ENCODE measurements at places on chromosomes 2 and 18.

GRCh38 chr2:203871371-203871983 lies 3.9 kb downstream of the CTLA4 start:
- DNase-seq: no peak

GRCh38 chr2:219204425-219205164 lies 2.0 kb upstream of the ZFAND2B start:
- DNase-seq: no peak

DNA sequence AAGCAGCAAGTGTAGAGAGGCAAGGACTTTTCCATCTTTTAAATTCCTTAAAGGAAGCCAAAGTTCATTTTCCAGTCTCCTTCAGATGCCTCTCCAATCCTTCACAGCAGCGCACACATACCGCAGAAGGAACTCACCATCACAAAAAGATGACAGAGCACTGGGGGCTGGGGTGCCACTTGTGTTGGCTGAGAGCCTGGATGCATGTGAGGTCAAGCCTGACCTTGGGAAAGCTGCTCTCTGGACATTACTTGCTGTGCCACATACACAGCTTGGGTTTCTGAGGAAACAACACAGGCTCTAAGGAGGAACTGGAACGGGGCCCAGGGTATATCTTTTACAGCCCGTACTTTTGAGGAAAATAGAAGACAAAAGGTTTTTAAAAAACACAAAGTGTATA lies 364.3 kb upstream of the MEX3C start:
- DNase-seq: no peak

DNA sequence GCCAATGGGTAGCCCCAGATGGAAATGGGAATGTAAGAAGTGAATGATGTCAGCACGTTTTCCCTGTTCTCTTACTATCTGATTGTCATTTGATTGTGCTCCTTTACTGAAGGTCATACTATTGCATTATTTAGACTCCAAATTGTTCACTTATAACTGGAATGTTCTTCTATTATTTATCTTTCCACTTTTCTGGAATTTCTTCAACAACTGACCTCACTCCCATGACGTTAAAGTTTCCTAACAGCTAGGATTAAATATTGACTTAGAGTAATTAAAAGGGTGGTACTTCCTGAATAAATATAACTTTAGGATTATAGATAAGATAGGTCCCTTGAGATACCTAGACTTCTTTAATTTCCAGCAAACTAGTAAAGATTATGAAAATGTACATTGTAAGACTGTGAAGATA lies 10.9 kb upstream of the GULP1 start:
- DNase-seq: no peak
